ENCODE measurements at places on chromosomes 1 and 21.

GRCh38 chr1:245310571-245311531 lies 156.1 kb downstream of the KIF26B start:
- no peak for ATAC-seq

DNA sequence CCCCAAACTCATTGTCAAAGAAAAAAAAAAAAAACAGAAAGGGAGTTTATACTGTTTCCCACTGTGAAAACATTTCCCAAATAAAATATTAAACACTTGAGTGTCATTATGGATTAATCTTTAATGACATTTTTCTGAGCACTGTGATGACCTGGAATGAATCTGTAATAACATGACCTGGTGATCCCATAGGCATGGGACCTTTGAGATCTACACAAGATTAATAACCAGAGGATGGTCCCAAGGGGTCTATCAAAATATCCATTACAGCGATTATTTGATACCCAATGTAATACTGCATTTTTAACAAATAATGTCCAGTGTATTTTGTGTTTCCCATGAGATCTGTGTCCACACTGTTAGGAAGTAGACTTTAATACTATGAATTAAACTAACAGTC lies 32.4 kb upstream of the NCAM2 start:
- ATAC-seq = no peak

DNA sequence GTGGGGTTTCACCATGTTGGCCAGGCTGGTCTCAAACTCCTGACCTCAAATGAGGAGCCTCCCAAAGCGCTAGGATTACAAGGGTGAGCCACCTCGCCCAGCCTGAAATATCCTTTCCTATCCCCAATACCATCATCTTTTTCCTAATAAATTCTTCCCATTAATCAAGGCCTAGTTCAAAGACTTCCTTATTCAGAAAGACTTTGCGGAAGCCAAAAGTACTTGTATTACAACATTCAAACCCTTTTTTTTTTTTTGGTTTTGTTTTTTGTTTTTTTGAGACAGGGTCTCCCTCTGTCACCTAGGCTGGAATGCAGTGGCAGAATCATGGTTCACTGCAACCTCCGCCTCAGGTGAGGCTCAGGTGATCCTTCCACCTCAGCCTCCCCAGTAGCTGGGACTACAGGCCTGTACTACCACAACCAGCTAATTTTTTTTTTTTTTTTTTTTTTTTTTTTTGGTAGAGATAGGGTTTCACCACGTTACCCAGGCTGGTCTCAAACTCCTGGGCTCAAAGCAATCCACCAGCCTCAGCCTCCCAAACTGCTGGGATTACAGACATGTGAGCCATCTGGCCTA lies 7.6 kb downstream of the SLC19A2 start:
- no peak for ATAC-seq

- ATAC-seq = peak; percentile 40
Measured at GRCh38 chr1:197776351-197777105, 1.2 kb upstream of the DENND1B start.

DNA sequence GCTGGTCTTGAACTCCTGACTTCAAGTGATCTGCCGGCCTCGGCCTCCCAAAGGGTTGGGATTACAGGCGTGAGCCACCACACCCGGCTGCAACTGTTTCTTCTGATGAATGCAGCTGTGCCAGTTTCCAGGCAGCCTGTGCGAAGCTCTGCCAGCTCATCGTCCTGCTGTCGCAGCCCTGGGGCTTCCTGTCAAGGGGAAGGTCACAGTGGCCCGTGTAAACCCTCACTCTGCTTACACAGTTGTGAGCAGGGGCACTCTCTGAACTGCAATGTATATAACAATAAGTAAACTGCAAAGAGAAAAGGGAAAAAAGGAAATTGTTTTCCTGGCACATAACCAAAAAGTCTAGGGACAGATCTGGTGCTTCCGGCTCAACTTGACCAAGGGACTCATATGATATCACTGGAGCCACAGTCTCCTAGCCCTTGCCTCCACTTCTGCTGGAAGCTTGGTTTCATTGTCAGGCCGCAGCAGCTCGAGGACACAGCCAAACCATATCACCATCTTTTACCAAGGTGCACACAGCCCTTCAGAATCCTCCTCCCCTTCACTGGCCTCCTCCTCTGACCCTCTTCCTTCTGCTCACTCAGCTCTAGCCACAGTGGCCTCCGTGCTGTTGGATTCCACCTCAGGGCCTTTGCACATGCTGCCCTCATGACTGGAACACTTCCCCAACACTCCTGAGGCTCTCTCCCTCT lies 22.8 kb upstream of the LBR start:
- peak; percentile 3 for ATAC-seq

- ATAC-seq = no peak
Measured at GRCh38 chr1:180171691-180172090, 17.0 kb downstream of the QSOX1 start.

Measured in esophagus mucosa (tissue), 1 donor.